ENCODE measurements at places on chromosomes 7 and 10.

DNA sequence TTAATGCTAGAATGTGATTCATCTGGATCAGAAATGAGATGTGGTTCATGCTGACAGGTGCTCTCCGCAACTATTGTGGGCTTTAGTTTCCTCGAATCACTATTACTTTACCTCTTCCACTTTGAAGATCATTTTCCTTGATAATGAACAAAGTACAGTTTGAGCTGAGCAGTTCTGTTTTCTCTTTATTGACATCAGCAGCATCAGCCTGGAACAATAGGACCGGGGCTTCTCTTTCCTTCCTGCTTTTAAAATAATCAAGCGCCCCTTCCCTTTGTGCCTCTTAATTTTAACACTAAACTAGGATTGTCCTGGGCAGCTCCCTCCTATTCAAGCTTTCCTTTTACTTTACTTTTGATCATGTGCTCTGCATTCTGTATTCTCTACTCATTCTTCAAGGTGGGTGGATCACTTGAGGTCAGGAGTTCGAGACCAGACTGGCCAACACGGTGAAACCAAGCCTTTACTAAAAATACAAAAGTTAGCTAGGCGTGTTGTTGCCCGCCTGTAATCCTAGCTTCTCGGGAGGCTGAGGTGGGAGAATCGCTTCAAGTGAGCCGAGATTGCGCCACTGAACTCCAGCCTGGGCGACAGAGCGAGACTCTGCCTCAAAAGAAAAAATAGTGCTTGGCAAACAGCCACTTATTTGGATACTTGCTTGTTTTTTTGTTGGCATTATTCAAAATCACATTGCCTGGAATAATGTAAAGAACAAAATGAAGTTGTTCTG is 67.0 kb upstream of the RHEB start:
- DNase-seq, result no peak

GRCh38 chr7:84003191-84003590 is 191.4 kb downstream of the SEMA3A start:
- no peak for DNase-seq

- no peak for DNase-seq
These were observed 3.5 kb downstream of the ESYT2 start for GRCh38 chr7:158825628-158826289.

DNA sequence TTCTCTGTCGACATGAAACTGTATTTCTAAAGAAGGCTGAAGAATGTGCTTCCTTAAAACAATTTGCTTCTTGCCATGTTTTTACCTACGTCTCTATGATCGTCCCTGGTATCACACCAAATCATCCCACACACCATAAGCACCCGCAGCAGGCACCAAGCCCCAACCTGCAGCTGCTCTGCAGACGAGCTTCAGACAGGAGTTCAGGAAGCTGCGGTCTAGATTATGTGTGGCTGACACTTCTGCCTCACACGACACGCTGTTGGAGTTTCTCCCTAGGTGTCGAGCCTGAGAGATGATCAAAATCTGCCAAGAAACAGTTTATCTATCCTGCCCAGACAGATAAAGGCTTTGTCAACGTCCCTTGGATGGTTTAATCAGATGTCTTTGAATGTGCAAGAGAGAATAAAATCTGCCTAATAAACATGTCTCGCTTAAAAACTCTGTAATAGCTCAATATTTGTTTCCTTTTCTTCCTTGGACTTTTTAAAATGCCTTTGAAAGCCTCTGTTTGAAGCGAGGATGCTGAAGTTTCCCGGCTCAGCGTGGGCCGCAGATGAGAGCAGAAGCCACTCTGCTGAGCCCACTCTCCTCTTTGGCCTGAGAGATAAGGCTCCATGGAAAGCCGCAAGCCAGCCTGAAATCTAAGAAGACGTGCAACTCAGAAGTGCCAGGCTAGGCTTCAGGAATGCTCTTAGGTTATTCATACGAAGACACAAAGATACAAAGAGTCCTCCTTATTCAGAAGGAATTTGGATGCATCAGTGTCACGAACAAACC is 158.3 kb upstream of the PFKP start:
- DNase-seq, result no peak

DNA sequence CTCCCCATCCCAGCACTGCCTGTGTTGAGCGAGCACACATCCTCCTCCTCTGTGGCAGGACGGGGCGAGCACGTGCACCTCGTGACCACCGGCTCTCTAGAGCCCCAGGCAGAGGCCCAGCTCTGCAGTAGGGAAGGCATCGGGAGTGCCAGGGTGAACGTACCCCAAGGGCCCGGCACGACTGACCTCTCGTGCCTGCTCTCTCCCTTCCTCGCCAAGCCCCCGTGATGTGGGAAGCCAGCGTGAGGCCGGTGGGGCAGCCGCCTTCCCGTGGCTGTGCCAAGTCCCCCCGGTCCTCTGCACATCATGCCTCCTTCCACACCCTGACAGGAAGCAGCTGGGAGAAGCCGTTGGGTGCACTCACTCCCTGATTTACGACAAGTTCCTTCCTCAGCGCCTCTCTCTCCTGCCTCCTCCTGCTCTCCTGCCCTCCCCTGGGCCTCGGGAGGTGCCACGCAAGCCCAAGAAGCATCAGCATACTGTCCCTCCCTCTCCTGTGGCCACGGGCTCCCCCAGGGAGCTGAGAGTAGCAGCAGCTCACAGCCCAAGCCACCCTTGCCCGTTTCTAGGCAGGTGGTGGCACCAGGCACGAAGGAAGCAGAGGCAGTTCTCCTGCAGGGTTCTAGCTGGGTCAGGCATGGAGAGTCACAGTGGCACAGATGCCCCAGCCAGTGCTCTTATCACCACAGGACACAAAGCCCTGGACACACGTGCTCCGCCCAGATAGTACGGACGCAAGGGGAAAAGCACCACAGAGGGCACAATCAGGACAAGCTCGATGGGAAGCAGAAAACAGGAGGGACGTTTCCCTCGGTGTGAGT is 47.0 kb downstream of the AMZ1 start:
- no peak for DNase-seq

DNA sequence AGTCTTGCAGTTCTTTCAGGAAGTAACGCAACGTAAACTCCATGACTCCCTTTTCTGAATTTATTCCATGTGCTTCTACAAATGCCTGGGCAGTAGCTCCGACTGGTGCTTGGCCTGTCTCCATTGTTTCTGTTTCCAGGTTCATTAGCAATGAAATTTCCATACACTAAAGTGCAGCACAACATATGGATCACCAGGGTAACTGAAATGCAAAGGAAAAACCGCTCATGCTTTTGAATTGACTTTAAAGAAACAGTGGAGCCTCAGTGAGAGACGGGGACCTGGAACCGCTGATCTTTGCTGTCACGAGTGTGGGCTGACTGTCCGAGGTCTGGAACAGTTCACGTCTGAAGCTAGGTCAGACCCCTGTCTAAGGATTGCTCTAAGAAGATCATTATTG is 126.5 kb upstream of the IGFBP3 start:
- no peak for DNase-seq
